ENCODE measurements at places on chromosomes 4 and X. TPM values are rescaled to one million over a fixed set of nuclear protein-coding genes. Genes with fewer than 3 reads are reported as not detected.

DNA sequence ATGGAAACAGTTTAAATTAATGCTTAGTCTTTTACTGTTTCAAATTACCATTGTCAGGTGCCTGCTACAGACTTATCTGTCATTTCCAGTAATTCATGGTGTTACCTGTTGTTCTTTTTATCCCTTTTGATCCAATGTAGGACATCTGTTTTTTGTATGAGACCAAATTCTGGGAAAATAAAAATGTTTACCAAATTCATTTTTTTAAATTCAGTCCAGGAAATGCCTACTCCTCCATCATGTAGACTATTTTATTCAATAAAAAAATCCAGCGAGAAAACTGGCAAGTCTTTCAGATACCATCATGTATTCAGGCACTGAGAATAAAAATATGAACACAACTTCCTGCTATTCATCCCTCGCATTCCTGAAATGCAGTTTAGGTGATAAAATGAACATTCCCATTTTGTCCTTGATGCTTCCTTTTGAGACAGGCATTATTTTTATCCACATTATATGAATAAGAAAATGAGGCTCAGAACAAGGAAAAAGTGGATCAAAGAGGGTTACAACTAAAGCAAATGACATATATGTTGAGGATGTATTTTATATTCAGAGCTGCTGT, 584.2 kb downstream of the SPRY1 start:
- DNase-seq: no peak

DNA sequence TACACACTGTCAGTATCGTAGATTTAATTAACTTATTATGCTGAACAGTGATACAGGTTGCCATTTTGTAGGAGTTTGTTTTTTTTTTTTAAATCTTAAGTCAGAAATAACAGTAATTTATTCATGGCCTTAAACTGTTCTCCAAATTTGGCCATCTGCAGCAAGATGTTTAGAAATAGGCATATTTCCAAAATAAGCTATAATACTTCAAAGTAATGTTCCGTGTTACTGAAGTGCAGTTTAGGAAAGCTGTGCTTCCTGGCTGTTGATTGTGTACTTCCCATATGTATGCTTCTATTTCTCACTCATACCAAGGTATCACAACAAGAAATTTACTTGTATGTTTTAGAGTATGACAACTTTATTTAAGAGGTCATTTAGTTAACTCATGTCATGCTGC, 28.9 kb downstream of the CPEB2 start:
- no peak for DNase-seq

DNA sequence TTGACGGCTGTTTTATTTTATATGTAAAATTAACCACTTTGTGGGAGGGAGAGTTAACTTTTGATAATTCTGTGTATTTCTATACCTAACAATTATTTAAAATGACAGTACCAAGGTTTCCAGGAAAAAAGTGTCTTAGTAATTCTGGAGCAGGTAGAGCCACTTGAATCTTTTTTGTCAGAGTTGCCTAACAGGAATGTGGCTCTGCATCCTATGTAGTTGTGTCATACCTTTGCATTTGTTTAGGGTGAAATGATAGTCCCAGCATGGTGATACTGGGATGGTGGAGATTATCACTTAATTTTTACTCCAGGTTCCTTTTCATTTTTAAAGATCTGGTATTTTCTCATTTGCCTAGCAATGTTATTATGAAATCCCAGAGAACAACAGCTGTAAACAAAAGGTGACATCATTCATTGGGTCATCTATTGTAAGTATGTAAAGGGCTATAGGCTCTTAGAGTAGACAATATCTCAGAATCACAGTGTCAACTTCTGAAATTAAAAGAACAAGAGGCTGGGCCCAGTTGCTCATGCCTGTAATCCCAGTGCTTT, 9.6 kb downstream of the SGMS2 start:
- DNase-seq: no peak

- DNase-seq: peak; percentile 48
These were observed 206.3 kb downstream of the SLC7A11 start for GRCh38 chr4:138035781-138036258.

DNA sequence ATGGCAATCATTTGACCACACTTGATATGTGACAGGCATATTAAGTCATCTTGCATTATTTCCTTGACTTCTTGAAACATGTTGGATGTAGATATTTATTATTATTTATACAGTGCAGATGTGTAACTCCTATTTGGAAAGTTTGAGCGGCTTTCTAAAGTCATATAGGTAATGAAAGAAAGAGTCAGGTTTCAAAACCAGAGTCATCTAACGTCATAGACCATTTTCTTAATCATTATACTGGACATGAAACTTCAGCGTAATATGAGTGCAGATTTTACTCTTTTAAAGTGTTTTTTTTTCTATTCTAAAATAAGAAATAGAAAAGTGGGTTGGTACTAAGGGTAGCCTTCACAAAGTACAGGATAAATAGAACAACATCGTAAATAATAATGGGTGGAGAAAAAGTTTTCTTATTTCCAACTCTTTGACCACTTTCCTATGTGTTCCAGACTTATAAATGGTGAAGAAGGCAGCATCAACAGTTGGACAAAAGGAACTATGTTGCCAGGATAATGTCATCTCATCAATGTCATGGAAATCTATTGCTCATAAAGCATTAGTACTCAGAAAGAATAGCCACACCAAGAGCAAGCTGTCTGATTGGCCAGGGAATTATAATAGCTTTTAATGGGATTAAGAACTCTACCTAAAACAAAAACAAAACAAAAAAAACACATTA, 108.0 kb upstream of the PCDH18 start:
- no peak for DNase-seq

DNA sequence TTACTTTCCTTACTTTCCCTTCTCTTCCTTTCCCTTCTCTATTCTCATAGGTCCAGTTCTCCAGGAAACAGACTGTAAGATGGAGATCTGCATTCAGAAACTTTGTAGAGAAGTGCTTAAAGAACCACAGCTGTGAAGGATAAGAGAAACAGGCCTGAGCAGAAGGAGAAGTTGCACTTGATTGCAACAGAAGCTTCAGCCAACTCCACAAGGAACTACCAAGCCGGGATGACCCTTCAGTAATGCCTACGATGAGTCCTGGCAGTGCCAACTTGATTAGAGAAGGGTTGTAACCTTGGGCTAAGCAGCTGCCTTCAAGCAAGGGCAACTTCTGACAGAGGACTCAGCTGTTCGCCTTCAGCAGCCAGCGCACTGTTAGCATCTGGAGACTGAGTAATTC, 413.3 kb upstream of the RASGEF1B start:
- DNase-seq: no peak

DNA sequence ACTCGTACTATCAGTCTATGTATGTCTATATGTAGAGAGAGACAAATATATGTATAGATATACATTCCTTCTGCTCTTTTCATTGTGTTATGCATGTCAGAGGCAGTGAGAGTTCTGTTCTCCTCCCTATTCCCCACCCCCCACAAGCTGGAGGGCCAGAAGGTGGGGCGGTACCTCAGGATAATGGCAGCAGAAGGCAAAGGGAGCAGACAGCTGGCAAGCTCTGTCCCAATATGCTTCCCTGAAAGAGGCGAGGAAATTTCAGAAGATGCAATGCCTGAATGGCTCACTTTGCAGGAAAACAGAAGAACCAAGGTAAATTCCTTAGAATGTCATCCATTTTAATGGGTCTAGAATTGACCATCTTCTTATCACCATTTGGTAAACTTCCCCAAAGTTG, 114.4 kb downstream of the NAA11 start:
- no peak for DNase-seq

DNA sequence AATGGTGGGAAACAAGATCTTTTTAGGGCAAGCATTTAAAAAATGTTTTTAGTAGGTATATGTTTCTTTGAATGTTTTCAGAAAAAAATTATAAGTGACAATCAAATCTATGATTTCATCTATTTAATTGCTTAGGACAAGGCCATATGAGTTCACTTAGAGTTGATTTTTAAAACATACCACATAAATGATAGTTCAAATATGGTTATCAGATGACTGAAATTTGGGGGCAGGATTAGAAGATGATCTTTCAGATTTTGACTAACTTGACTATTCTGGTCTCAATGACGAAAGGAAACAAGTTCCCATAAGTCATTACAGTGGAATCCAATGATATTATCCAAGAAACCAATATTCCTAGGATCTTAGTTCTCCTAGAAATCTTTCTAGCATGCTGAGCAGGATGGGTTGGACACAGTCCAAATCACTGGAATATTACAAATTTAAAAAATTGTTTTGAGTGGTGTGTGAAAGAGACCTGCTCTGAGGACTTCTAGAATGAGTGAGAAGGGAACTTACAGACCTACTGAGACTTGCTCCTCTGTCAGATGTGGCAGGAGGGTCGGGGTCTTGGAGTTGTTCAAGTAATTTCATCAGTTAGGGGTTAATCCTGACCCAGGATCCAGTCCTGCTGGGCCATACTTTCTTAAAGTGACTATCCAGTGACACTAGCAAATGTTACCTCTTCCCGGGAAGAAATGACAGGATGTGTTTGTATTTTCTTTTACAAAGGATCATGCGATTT, 20.0 kb downstream of the RHOH start:
- DNase-seq: no peak

- DNase-seq: no peak
These were observed 54.2 kb upstream of the GRPEL1 start for GRCh38 chr4:7121866-7122653.

The CTAG2 gene
- polyA plus RNA-seq: not detected

Measured in muscle of back (tissue), 13 donors.